ENCODE measurements at places on chromosomes 6 and 20. TPM values are rescaled to one million over a fixed set of nuclear protein-coding genes. Genes with fewer than 3 reads are reported as not detected.

DNA sequence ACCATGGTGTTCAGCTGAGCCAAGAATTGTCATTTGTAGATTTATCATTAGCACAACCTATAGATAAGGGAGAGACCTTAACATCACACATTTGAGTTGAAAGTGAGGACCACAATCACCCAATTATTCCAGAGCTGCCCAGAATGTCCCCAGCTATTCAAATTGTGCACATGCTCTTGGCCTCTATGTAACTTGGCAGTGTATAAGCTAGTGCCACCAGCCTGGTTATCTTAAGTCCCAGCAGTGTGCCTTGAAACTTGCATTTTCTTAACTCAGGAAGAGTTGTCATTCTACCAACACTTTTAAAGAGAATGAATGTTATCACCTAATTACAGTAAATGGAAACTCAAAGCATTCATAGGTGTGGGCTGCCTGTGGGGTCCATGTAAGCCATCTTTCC lies 191.1 kb downstream of the COL9A1 start:
- H3K4me1 ChIP-seq: no peaks in the 10 kb centered on the region
- no peaks in the 10 kb centered on the region for H3K36me3 ChIP-seq
- H3K27me3 ChIP-seq: no peaks in the 10 kb centered on the region
- no peak overlapping the region for H3K4me3 ChIP-seq

DNA sequence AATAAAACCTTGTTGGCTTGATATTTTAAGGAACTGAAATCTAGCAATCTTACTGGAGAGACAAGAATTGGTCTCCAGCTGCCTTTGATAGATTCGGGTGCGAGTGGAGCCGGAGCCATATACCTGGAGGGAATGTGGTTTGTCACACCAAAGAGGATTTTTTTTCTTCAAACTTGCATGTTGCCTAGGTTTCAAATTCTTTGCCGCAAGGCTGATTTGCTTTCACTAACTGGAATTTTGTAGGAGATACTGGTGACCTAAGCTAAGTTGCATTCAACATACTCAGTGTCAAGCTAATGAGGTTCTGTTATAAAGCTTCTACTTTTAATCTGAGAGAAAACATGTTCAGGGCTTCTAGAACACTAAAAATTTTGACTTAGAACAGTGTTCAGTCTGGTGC lies 39.7 kb upstream of the ASIP start:
- H3K36me3 ChIP-seq: no peaks in the 10 kb centered on the region
- no peak overlapping the region for H3K27ac ChIP-seq
- H3K27me3 ChIP-seq: no peaks in the 10 kb centered on the region
- no peak overlapping the region for H3K4me3 ChIP-seq

DNA sequence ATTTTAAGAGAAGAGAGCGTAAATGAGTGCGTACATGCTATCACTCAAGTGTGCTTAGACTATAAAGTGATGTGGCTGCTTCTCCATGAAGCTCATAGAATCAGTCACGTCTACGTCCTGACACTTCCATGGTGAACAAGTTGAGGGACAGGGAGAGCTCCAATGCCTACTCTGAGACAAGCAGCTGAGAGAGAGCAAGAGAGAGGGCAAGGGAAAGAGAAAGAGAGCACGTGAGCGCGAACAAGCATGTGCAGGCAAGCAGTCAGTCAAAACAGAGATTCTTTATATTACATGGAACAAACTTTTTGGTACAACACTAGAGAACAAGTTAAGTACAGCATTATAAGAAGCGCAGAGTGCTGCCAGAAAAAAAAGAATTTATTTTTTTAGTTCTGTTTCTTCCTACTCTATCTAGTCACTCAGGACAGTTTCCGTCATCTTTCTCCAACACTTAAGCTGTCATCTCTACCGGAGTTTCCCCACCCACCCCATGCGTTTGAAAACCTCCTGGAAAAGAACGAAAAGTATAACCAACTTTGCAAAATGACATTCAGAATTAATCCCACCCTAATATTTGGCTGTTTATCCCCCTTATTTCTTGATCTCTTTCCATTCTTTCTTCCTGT lies 61.8 kb downstream of the EPB41L2 start:
- H3K36me3 ChIP-seq: no peaks in the 10 kb centered on the region
- H3K27me3 ChIP-seq: no peaks in the 10 kb centered on the region

GRCh38 chr6:143026696-143027449 lies 33.8 kb upstream of the AIG1 start:
- no peaks in the 10 kb centered on the region for H3K27me3 ChIP-seq
- H3K4me3 ChIP-seq: no peak overlapping the region
- no peaks in the 10 kb centered on the region for H3K36me3 ChIP-seq
- H3K27ac ChIP-seq: no peak overlapping the region

DNA sequence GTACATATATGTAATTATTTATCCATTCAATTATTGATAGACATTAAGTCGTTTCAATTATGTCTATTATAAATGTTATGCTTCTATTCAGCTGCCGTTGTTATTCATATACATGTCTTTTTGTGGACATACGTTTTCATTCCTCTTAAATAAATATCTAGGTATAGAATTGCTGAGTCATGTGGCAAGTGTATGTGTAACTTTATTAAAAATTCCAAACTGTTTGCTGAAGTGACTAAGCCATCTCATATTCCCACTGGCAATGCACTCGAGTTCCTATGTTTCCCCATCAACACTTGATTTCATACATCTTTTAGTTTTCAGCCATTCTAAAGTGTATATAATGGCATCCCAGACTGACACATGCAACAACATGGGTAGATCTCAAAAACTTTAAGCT lies 739.7 kb upstream of the POU3F2 start:
- no peak overlapping the region for H3K4me3 ChIP-seq
- no peaks in the 10 kb centered on the region for H3K4me1 ChIP-seq
- no peak overlapping the region for H3K27ac ChIP-seq
- H3K36me3 ChIP-seq: no peaks in the 10 kb centered on the region
- no peaks in the 10 kb centered on the region for H3K27me3 ChIP-seq

Gene BMP6
- total RNA-seq: 3.2 TPM

GRCh38 chr20:43444107-43444506 lies 13.6 kb upstream of the SRSF6 start:
- no peaks in the 10 kb centered on the region for H3K36me3 ChIP-seq
- no peak for DNase-seq
- no peaks in the 10 kb centered on the region for H3K27me3 ChIP-seq
- no peaks in the 10 kb centered on the region for H3K4me1 ChIP-seq
- H3K4me3 ChIP-seq: no peak overlapping the region
- no peak overlapping the region for H3K27ac ChIP-seq

DNA sequence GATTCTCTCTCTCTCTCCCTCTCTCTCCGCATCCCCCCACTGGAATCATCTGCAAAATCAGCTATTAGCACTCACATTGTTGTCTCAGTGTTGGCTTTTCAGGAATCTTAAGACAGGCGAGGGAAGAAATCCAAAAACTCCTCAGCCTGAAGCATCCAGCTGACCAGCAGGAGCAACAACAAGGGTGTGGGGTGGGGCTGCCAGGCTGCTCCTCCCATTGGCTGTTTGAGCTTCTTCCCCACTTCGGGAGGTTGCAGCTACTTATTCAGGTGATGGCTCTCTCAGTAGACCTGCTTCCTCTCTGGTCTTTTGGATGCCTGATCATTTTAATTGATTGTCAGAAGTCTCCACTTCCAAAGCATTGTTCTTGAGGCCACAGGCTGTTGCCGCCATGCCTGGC lies 24.1 kb upstream of the SLC32A1 start:
- no peak overlapping the region for H3K4me3 ChIP-seq
- H3K27me3 ChIP-seq: no peaks in the 10 kb centered on the region
- no peaks in the 10 kb centered on the region for H3K4me1 ChIP-seq
- DNase-seq: no peak
- H3K36me3 ChIP-seq: no peaks in the 10 kb centered on the region

- H3K4me1 ChIP-seq: no peaks in the 10 kb centered on the region
- no peak for DNase-seq
- H3K36me3 ChIP-seq: no peaks in the 10 kb centered on the region
- H3K27me3 ChIP-seq: no peaks in the 10 kb centered on the region
- no peak overlapping the region for H3K4me3 ChIP-seq
These were observed 8.8 kb upstream of the NKX2-2 start for GRCh38 chr20:21522481-21523280.

Gene CDSN
- not detected for total RNA-seq

DNA sequence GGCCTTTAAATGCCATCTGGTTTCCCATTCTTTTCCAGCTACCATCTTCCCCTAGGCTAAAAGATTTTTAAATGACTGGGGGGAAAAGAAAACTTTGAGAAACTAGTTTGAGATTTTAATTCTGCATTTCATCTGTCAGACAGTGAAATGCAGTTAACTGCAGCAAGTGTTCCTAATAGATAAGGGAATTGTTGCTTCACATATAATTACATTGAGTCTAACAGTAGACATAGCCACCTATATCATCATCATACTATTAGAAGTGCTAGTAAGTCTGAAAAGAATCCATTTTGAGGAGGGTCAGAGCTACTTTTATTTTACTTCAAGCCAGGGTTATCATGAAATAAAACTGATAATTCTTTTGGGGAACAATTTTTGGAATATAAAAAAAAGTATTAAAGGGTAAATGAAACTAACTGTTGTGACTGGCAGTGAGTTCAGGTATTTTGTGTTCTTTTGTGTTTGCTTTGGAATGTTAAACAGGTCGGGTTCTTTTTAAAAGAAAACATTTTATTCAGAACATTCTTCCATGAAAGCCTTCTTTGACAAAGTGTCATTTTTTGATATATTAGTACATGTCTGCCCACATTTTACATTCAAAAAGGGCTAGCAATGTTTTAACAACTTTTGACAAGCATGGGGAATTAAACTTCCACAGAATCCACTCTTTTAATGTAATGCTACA lies 170.1 kb downstream of the HS3ST5 start:
- H3K27ac ChIP-seq: no peak overlapping the region
- H3K36me3 ChIP-seq: no peaks in the 10 kb centered on the region
- H3K4me1 ChIP-seq: no peaks in the 10 kb centered on the region
- DNase-seq: no peak
- H3K4me3 ChIP-seq: no peak overlapping the region

- H3K4me3 ChIP-seq: no peak overlapping the region
- no peaks in the 10 kb centered on the region for H3K36me3 ChIP-seq
- no peaks in the 10 kb centered on the region for H3K27me3 ChIP-seq
- no peak for DNase-seq
These were observed 62.2 kb downstream of the FILIP1 start for GRCh38 chr6:75431379-75431778.

DNA sequence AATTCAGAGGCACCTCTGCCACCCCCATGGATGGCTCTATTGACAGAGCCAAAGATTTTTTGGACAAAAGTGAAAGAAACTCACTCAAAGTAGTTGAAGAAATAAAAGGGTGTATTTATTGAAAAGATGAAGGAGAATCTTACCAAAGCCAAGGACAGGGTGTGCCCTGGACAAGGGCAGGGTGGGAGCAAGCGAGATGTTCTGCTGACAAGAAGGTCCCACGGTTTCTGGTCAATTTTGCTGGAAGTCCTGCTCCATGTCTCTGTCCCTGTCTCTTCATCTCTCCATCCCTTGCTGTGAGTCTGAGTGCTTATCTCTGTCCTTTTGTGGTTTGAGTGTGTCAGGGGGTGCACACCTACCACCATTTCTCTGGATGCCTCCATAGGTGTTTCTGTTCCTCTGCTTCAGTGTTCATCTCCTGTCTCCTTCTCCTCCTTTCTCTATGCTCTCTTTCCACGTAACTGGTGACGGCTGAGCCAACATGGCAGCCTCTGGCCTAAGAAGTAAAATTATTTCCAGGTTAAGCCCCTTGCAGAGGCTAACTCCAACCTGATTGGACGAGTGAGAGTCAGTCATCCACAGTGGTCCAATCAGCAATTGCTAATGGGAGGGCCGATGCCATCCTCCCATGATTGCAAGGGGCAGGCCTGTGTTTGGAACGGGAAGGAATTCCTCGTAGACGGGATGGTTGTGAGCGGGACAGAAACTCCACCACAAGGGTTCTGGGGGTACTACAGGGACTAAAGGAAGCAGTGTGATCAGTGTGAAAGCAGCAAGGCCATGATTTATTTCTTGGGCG lies 502.1 kb upstream of the CDH4 start:
- no peaks in the 10 kb centered on the region for H3K4me1 ChIP-seq
- H3K27me3 ChIP-seq: no peaks in the 10 kb centered on the region
- H3K4me3 ChIP-seq: no peak overlapping the region
- H3K27ac ChIP-seq: no peak overlapping the region
- no peak for DNase-seq
- H3K36me3 ChIP-seq: no peaks in the 10 kb centered on the region

- no peaks in the 10 kb centered on the region for H3K4me1 ChIP-seq
- H3K36me3 ChIP-seq: no peaks in the 10 kb centered on the region
- DNase-seq: no peak
These were observed 68.7 kb downstream of the COL19A1 start for GRCh38 chr6:69935079-69935478.

GRCh38 chr6:163985710-163986109 lies 571.2 kb downstream of the QKI start:
- H3K4me1 ChIP-seq: no peaks in the 10 kb centered on the region
- no peaks in the 10 kb centered on the region for H3K27me3 ChIP-seq
- no peak overlapping the region for H3K27ac ChIP-seq
- no peak overlapping the region for H3K4me3 ChIP-seq
- DNase-seq: no peak
- no peaks in the 10 kb centered on the region for H3K36me3 ChIP-seq

DNA sequence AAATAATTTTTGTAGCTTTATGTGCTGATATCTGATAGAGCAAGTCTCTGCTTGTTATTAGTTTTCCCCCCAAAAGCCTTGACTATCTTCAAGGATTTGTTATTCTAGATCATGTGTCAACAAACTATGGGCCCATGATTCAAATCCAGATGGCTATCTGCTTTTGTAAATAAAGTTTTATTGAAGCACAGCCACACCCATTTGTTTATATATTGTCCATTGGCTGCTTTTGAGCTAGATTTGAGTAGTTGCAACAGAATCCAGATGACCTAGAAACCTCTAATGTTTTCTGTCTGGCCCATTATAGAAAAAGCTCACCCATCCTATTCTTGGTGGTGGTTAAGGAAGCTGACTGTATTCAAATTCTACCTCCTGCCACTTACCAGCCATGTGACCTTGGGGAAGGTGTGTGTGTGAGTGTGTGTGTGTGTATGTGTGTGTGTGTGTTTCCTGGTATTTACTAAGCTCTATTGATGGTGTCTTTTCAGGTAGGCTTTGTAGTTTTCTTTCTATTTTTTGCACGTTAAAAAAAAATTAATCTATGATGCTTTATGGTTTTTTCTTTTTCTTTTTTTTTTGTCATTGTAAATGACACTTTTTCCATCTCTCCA lies 1.3 kb upstream of the GTSF1L start:
- no peak overlapping the region for H3K27ac ChIP-seq
- H3K27me3 ChIP-seq: no peaks in the 10 kb centered on the region
- no peaks in the 10 kb centered on the region for H3K36me3 ChIP-seq
- no peak for DNase-seq

Gene TRIM31
- total RNA-seq: not detected

DNA sequence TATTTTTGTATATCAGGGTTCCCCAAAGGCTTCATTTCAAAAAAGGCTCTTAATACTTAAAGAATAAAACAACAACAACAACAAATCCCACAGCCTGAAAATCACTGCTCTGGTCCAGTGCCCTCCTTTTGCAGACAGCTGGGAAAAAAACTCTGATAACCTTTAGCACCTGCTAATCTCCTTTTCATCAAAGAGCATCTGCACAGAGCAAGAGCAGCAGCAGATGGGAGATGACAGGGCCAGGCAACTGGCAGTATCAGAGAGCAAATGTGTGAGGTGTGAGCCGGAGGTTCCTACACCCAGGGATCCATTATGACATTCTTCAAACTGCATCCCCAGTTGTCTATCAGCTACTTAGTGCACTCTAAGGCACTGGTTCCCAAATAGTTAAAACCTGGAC lies 25.7 kb downstream of the TTI1 start:
- DNase-seq: no peak
- no peaks in the 10 kb centered on the region for H3K27me3 ChIP-seq
